ENCODE measurements at places on chromosomes 11 and 22. TPM values are rescaled to one million over a fixed set of nuclear protein-coding genes. Genes with fewer than 3 reads are reported as not detected.

CRYBA4 gene
- not detected for total RNA-seq

- no peak for DNase-seq
Measured at GRCh38 chr11:83072350-83073242, 899 bp upstream of the RAB30 start.

TAF6L gene
- 22.2 TPM for total RNA-seq

DNA sequence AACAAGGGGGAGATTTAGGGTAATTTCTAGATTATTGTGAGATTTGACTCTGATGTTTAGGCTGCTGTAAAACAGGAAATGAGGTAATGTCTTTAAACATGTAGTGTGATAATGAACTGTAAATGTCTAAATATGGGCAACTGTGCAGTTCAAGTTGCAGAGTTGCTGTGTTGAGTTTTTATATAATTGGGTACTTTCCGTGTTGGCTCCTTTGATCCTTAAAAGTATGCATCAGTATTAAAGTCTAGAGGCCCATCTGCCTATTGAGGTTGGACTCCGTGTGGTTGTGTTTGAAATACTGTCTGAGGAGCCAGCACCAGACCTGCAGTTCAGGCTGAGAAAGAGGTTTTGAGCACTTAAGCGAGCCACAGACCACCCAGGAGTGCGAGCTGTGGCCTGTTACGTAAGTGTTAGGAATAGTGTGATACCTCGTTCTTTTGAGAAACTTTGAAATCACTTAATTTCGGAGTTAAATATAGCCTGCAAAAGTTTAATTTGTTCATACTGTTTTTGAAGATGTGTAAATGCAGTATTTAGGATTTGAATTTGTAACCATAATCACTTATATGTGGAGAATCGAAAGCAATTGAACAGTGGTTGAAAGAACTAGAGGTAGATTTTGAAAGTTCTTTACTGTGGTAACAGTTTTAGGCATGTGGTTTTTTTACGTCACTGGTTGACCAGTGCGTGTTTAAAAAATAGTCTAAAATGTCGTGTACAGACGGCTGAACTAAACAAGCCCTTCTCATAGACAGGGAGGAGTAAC, 9.0 kb downstream of the FAM118A start:
- no peak for DNase-seq

GRCh38 chr11:65545853-65546216, 12.3 kb downstream of the LTBP3 start:
- no peak for DNase-seq

DNA sequence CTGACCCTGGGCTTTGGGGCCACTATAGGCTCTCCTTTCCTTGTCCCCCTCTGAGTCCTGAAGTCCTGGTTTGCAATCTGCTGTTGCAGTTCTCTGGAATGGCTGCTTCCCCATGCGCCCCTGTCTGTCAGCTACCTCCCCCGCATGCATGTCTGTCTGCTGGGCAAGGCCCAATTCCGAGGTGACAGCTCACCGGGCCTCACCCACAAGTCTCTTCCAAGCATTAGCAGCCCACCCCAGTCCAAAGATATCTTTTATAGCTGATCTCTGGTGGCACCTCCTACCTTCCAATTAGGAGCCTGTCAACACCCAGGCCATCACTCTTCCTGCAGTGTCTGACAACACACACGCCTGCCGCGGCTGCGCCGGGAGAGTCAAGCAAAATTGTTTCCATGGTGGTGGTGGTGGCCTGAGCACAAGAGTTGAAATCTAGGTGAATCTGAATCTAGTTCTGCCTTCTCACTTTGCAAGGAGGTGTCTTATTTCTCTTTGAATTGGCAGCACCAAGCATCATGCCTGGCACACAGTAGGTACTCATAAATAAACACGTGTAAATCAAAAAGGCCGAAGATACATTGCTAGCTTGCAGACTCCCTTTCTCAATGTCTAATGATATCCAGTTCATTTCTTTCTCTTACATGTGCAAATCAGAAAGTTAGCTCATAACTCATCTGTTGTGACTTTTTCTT, 1.2 kb upstream of the LMO2 start:
- DNase-seq: no peak

- DNase-seq: no peak
Measured at GRCh38 chr11:35077709-35078469, 61.1 kb upstream of the CD44 start.

Data from thoracic aorta (tissue), 2 donors.